CD8-positive, alpha-beta memory T cell (primary cell): ENCODE measurements at places on chromosomes 1 and 21.

DNA sequence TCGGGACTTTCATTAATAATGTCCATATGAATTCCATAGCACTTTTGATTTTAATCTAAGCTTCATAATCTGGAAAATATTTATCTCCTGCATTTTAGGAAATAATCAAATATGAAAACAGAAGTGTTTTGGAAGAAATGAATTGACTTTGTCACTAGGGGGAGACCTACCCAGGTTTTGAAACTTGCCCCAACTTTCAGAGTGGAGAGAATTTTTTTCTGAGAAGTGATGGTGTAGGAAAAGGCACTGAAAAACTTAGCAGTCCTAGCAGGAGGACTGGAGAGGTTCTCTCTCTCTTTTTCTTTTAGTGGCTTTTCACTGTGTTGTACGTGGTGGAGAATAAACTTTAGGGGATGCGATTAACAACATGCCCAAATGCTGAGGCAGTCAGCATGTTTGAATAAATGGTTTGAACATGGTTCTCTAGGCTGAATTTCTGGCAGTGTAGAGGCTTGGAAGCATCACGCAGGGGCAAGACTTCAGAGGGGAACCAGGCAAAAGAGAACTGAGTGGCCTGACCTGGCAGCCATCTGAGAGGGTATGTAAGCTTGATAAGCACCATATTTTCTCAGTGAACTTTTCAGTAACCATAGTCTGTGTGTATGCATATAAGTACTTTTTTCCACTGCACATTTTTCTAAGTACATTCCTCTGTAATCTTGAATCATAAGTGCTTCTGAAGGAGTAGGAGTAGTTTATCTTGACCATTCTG is 68.3 kb upstream of the NEK7 start:
- DNase-seq, result no peak

- no peak for DNase-seq
These were observed 9.6 kb downstream of the CCDC185 start for GRCh38 chr1:223402790-223403142.

DNA sequence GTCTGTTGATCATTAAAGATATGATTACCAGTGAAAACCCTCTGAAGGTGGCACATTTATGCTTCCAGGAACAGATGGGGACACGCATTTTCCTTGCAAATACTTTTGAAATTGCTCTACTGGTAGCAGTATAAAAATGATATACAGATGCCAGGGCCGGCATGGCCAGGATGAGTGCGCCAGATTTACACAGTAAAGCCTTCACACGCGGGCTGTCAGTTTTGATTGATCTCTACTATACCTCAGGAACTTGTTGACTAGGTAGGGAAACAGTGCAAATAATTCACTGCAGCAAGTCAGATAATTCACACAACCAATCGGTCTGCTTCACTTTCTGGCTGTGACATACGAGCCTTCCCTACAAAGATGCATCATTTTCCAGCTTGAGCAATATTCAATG is 123.2 kb upstream of the BARHL2 start:
- no peak for DNase-seq

DNA sequence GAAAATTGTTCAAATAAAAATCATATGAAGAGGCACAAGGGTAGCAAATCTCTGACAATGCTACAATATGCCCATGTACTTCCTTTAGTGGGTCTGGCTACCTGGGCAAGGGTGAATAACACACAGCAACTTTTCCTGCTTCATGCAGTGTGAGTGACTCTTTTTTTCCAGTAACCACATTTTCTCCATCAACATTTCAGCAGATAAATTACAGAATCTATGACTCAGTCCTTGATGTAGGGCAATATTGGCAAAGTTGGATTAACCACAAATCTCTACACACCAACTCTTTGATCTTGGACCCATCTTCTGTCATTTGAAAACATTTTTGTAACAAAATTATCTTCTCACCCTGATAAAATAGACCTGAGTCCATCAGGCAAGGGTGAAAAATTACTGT is 31.7 kb downstream of the ERICH3 start:
- no peak for DNase-seq

- no peak for DNase-seq
These were observed 45.4 kb downstream of the GRHL3 start for GRCh38 chr1:24364605-24364974.

DNA sequence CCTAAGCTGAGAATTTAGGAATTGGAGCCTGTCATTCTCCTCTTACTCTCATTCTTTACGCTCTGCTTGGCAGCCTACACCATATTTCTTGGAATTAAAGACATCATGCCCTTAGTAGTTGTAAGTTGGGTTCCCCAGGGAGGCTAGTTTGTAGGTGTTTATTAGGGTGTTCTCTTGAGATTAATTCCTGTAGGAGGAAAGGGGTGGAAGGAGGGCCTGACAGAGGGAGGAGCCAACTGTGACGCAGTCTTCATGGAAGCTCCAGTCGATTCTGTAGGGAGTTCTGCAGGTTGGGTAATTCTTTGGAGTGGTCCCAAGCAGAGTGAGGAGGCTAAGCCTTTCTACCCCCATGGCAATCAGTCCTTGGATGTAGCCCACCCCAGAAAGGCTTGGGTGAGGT is 111.4 kb downstream of the HHAT start:
- DNase-seq, result no peak

DNA sequence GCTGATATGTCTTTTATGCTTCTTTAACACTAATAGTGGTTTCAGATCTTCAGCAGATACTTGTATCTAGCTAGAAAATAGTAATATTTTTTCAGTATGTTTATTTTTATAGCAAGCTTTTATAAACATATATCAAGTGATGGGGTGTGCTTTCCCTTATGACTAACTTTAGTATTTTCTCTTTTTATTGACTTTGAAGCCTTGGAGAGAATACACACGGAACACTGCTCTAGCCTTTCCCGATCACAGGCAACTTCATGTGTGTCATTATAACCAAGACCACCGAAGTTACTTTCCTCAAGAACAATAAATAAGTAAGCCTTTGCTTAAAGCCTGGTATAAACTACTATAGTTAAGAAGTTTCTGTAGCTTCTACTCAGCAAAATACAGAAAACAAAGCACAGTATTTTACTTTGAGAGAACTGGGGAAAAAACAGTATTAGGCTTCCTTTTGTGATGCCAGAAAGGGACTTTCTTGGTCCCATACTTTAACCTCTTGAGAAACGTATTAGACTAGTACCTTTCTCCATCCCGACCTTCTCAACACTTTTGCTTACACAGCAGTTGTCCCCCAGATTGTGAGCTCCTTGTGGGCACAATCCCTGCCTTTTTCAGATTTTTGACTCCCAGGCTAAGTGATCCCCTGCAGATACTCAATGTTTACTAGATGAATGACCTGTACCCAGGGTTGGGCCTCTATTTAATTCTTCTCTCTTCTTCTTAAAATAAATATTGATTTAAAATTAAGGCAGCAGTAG is 3.3 kb downstream of the ADSS2 start:
- no peak for DNase-seq

DNA sequence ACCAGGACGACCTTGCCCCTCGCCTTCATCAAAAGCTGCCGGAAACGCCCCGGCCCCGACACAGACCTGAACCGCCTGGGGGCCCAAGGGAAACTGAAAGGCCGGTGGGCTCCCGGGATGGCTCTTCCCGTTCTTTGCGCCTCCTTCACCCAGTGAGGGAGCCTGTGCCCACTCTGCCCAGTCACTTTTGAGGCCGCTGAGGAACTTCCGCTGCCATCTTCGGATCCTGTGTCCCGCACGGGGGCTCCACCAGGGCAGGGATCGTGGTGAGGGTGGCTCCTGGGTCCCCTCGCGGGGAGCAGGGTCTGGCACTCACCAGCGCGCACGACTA is 104.0 kb downstream of the PPIAL4G start:
- no peak for DNase-seq

DNA sequence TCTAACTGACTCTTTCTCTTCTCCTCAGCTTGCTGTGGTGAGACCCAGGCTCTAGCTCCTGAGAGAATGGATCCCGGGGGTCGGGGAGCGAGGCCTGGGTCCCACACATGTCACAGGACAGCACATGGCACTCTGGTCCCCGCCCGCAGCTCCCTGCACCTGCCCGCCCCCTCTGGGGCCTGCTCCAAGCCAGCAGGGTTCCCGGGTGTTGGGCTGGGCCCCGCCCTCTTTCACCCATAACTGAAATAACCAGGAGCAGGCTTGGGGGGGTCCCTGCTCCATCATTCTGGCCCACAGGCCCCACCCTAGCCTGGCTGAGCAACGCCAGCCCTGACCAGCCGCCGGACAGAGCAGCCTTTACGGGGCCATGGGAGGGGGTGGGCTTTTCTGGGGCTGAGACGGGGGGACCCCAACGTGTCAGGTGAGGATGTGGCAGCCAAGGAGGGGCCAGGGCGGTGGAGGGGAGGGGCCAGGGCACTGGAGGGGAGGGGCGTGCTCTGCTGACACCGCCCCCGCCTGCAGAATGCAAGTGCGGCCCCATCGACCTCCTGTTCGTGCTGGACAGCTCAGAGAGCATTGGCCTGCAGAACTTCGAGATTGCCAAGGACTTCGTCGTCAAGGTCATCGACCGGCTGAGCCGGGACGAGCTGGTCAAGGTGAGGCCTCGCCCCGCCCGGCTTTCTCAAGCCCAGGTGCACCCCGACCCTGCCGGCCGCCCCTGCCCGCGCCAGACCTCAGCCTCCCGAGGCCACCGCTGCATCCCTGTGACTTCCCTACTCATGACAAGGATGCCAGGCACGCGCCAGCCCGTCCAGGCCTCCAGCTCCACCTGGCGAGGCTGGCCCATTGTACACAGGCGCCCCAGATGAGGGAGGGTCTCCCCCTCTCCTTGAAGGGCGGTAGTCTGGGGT is 19.4 kb downstream of the COL6A1 start:
- no peak for DNase-seq

- DNase-seq, result no peak
These were observed 13.3 kb upstream of the TRAF3IP3 start for GRCh38 chr1:209742409-209743144.

- no peak for DNase-seq
These were observed 16.9 kb downstream of the MATN1 start for GRCh38 chr1:30706528-30706927.

GRCh38 chr1:112866151-112866550 is 89.8 kb downstream of the SLC16A1 start:
- DNase-seq, result no peak

GRCh38 chr1:157183870-157184269 is 45.7 kb upstream of the ETV3 start:
- no peak for DNase-seq
